Stimulated activated CD8-positive, alpha-beta memory T cell treated with anti-CD3 and anti-CD28 coated beads, Interleukin-12 subunit alpha, Interleukin-12 subunit beta, amount 100 ng/mL, for 4 hours (primary cell): ENCODE measurements at places on chromosomes 12 and 14.

DNA sequence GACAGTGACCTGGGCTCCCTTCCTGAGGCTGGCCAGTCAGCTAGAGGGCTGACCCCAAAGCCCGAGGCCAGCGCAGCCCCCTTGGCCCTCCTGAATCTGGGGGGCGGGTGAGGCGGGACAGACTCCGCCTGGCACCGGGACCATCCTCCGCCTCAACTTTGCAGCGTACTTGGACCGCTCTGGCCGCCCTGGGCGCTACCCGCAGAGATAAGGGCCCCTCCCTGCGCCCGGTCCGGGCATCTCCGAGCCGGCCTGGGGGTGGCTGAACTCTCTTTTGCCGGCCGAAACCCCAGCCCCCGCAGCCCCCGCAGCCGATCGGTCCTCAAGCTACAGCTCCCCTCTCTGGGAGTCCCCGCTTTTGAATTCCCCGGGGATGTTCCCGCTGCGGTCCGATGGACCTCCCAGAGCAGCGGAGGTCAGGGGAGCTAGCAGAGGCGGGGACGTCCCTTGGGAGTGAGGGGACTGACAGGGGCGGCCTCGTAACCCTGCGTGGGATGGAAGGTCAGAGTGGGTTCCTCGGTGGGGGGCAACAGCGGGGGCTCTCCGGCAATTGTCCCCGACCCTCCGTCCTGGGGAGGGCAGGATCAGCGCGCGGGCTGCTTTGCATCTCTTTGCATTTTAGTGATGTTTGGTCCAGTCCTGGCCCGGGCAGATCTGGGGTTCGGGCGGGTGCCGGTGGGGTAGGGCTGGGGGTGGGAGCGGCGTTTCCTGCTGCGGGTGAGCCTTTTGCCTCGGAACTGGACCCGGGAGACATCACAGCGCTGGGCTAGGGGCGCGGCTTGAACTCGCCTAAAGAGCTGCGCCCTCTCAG, at the start of gene CRIP1:
CRIP1 (plus strand) TSS at position 724 of the 811 bp plus-strand sequence. CDS start 374 bp downstream, outside the sequence.
- no peak for DNase-seq

DNA sequence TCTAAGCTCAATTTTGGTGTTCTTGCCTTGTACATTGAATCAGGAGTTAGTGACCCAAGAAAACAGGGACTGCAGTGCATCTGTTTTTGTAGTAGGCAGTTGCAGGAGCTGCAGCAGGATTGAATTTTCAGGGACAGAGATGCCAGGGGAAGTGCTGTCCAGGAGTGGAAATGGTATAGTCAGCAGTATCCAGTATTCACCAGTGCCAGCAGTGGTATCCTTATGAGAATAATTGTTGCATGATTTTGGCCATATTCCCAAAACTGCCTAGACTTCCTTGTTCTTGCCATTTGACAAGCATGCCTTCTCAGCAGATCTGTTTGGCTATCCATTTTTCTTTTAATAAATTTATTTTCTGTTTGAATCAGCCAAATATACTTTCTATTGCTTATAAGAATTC, 18.6 kb upstream of the ABCD2 start:
- DNase-seq: no peak

GRCh38 chr14:50631408-50631821, 36.7 kb downstream of the SAV1 start:
- no peak for DNase-seq

DNA sequence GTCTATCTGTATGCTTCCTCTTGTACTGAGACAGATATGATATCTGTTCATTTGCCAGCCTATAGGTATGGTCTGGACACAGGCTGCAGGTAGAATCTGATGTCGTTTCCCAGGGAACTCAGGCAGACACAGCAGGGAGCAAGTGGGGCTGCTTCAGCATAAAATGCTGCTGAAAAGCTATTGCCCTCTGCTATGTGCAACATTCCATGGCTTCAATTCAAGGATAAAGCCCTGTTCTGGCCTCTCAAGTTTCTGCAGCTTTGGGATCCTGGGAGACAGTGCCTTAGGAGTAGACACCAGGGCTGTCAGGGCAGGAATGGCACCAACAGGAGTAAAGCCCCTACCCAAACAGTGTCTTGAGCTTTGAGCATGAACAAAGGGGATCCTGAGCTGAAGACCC, 173.5 kb downstream of the SLC41A2 start:
- no peak for DNase-seq

GRCh38 chr14:66782853-66783252, 274.9 kb downstream of the GPHN start:
- DNase-seq: no peak

- DNase-seq: no peak
Observed at GRCh38 chr14:90628825-90629224, 187.4 kb downstream of the TTC7B start.

GRCh38 chr14:101115652-101116051, 212.1 kb upstream of the RTL1 start:
- no peak for DNase-seq

DNA sequence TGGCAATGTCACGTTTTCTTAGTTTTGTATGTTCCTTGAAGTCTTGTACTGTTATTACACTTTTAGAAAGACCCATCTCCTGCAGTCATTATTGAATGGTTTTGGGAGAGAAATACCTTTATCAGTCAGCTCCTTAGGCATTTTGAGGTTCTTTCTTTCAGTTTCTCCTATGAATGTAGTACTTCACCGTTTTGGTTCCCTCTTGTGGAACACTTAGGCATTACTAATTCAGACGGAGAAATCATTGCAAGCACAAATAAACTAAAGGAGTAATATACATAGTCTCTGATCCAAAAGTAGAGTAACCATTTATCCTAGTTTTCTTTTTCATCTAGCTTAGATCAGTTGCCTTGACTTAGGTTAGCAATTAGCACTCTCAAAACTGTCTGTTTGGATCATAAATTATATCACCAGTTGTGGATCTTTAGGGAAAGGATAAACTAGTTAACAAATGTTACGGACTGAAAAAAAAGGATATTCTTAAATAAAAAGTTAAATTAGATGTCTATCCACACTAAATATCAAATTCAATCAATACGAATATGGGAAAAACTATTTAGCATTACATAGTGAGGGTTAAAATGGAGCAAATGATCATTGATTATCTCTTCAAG, 1538.3 kb upstream of the SEL1L start:
- DNase-seq: no peak

- DNase-seq: no peak
Observed at GRCh38 chr12:86249851-86250250, 6.3 kb downstream of the MGAT4C start.

DNA sequence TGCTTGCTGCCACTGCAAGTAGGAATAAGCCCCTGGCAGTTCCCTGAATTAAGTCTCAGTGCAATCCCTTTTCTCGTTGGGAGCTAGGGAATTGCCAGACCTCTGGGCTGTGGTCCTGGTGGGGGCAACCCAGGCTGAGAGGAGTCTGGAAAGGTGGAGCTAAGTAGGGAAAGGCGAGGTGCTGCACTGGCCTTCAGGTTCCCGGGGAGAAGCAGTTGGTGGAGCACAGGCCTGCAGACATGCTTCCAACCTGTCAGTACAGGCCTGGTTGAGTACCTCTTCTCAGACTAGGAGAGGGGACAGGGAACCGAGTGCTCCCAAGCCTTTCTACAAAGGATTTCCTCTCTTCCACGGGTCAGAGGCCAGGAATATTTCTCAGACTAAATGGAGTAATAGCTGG, 1.5 kb downstream of the NRIP2 start:
- DNase-seq: no peak

DNA sequence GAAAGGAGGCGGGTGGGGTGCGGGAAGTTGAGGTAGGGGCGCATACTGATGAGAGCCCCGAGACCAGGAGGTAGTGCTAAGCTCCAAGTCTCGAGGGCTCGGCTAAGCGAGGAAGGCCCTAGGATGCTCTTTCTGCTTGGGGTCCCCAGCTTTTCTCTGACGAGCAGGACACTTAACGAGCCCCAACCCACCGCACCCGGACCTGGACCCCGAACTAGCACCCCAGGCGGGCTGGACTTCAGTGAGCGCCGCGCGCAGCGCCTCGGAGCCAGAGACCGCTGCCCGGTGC, 4.7 kb upstream of the C1QL4 start:
- no peak for DNase-seq

DNA sequence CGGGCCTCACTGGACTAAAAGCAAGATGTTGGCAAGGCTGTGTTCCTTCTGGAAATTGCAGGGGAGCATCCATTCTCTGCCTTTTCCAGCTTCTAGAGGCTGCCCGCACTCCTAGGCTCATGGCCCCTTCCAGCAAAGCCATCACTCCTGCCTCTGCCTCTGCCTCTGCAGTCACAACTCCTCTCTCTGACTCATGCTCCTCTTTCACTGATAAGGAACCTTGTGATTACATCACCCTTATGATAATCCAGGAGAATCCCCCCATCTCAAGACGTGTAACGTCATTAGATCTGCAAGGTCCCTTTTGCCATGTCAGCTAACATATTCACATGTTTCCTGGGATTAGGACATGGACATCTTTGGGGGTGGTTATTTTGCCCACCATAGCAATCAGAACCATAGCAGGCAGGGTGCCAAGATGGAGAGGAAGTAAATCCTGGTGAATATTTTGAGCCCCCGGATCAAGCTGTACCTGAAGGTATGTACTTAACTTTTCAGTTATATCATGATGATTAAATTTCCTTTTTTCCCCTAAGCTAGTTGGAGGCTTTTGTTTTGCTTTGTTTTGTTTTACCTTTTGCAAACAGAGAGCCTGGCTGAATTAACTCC, 123.6 kb downstream of the SCARB1 start:
- DNase-seq: no peak

DNA sequence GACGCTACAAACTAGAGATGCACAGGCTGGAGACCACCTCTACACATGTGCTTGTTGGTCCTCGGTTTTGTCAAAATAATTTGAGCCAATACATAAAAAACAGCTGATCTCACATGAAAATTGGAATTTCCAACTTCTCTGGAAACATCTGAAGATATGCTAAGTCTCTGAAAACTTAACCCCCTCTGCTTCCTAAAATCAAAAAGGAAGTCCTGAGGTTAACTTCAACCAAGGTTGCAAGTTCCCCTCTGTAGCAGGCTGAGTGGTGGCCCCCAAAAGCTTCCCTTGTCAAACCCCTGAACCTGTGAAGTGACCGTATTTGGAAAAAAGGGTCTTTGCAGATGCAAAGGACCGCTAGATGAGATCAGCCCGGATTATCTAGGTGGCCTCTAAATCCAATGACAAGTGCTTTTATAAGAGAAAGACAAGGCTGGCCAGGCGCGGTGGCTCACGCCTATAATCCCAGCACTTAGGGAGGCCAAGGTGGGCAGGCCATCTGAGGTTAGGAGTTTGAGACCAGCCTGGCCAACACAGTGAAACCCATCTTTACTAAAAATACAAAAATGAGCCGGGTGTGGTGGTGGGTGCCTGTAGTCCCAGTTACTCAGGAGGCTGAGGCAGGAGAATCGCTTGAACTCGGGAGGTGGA, 32.0 kb upstream of the VPS37B start:
- no peak for DNase-seq

DNA sequence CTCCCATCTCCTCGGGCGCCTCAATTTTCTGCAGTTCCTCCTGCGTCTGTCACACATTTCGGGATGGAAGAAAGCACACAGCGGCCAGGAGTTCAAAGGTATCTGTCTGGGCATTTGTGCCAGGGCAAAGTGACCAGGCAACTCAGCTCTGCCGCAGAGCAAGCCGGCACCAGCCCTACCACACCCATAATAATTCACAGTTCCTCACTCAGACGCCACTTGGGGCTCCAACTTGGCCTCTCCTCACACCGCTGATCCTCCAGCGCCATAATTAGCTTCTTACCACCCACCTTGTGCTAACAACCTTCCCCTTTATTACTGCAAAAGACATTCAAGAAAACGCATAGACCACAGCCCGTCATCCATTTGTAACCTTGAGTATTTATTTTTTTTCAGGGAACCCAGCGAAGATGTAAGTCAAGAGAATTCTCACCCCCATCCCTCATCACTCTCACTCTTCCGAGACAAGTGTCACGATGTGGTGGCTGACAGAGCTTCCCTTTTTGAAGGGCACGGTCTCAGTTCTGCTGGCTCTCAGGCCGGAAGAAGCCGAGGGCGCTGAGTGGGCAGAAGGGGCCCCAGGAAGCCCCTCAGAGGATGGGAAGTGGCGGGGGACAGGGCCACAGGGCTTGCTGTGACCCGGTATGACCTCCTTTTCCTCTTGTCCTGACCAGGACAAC, 25.2 kb upstream of the NCOR2 start:
- no peak for DNase-seq

- no peak for DNase-seq
Observed at GRCh38 chr12:32139064-32139421, 32.4 kb downstream of the BICD1 start.

- DNase-seq: no peak
Observed at GRCh38 chr12:109762071-109762672, 48.5 kb downstream of the FAM222A start.

GRCh38 chr12:69570000-69570516, 15.2 kb upstream of the CCT2 start:
- no peak for DNase-seq

GRCh38 chr14:34498684-34499412, 36.8 kb upstream of the SPTSSA start:
- DNase-seq: no peak

DNA sequence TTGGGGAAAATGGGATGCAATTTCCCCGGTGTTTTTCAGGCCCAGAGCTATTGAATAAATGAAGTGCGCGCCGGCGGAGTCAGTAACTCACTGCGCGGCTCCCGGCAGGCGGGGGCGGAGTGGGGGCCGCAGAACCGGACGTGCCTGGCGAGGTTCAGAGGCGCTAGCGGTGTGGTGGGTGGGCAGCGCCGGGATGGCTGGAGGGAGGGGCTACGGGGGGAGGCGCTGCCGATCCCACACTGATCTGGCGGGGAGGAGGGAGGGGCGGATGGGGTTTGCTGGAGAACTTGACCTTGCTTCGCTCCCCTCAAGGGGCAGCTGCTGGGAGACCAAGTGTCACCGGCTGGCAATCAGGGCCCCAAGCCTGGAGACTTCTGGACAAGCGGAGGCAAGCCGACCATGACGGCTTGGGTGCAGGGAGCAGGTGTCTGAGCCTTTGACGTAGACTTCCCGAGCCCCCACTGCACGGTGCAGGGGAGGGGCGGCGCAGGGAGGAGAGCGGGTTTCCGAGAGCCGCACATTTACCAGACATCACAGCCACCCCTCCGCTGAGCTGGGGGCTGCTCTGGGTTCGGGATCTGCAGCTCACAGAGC, 174.1 kb upstream of the RTL1 start:
- DNase-seq: no peak

DNA sequence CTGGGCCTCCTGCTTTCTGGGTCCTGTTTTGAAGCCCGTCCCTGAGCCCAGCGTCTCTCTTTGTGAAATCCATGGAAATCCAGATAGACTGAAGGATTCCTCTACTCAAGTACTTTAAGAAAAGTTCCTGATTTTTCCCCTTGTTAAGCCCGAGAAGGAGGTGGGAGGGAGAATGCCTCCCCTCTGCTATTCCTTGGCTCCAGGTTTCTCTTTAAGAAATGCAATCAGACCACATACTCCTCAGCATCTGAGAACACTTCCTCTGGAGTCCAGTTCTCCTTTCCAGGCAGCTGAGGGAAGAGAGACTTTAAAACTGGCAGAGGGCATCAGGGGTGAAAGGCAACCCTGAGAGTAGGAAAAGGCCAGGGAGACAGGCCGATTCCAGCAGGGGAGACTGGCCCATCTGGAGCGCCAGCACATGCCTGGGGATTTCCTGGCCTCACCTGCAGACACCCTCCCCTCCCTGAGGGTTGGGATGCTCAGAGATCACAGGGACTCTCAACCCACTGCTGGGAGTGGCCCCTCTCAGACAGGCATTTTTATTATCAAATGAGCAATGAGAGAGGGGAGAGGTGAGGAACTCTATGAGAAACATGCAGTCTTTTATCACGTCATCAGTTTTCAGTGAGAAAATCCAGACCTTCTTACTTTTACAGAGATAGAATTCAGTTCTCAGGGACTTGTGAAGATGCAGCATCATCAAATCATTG, 2.0 kb upstream of the EMP1 start:
- DNase-seq: no peak
